ENCODE measurements at places on chromosomes 3 and 15.

DNA sequence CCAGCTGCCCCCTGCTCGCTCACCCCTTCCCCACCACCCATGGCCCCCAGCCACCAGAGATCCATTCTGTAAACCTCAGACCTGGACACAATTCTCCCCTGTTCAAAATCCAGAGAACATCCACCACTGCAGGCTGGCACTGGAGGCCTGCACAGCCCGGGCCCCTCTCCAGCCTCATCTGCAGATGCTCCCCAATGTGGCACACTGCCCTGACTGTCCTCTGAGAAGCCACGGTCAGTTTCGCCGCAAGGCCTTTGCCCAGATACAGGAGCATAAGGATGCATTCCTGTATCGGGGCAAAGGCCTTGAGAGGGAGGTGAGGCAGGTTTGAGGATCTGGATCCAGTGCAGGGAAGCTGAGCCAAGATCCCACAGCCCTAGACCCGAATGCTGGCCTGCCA, 175.4 kb upstream of the LINGO1 start:
- DNase-seq = no peak

GRCh38 chr15:51155891-51156290, 61.2 kb upstream of the TNFAIP8L3 start:
- DNase-seq = no peak

GRCh38 chr15:48650931-48651330, 5.4 kb upstream of the FBN1 start:
- no peak for DNase-seq

- DNase-seq = no peak
Measured at GRCh38 chr15:59688423-59688781, 718 bp downstream of the BNIP2 start.

GRCh38 chr3:9809615-9810432, at the start of gene TTLL3:
TSS of gene TTLL3 (plus strand) at chr3:9810262. CDS start at chr3:9810662, 400 bp downstream.
- peak; percentile 22 for DNase-seq

GRCh38 chr3:133991637-133992036, 38.1 kb downstream of the SLCO2A1 start:
- DNase-seq = no peak

- no peak for DNase-seq
Measured at GRCh38 chr3:188316021-188316722, 162.2 kb downstream of the LPP start.

DNA sequence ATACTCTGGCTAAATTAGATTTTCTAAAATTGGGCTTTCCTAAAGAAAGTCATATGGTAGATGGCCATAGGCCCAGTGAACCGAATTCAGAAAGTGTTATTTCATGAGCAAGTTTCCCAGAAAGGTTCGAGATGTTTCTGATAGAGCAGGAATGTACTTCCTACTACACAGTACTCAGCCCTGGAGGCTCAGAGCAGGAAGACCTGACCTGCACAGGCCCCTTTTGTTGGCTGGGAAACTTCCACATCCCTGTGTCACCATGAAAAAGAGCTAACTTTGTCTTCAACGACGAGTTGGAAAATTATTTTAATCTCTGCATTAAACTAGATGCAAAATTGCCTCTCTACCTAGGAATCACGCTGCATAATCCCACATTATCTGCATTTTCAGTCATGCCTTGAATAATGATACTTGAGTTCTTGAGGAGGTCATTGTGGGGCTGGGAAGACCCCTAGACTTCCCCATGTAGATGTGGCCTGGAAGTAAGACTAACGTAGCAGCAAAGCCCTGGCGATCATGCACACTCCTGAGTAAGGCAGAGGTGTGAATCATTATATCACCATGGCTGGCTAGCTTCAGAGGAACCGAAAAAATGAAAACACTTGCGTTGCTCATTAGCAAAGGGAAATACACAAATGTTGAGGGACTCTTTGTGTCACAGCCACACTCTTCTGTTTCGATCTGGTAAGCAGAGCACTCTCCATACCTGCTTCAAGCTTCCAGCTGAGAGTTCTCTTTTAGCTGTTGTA, 47.1 kb downstream of the CMTM7 start:
- DNase-seq = no peak

- DNase-seq = no peak
Measured at GRCh38 chr3:55720614-55721013, 233.5 kb upstream of the WNT5A start.

DNA sequence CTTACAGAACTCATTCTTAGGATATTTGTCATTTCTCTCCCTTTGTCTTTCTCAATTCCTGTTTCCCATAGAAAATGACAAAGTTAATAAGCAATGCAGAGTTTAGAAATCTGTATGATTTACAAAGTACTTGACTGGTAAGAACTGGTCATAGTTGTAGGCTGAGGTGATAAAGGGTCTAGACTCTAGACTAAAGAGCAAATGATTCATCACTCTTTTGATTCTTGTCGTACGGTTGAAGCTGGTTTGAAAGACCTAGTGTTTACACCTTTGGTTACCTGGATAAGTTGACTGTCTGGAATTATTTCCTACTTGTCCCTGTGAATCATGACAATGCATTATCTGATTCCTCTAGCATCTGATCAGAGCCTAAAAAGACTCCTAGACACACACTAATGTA, 58.9 kb upstream of the TP63 start:
- DNase-seq = no peak

- no peak for DNase-seq
Measured at GRCh38 chr3:179265875-179266274, 15.0 kb upstream of the KCNMB3 start.

GRCh38 chr15:35289024-35289617, 204.0 kb upstream of the NANOGP8 start:
- DNase-seq = no peak

GRCh38 chr3:128378631-128379347, 87.9 kb downstream of the DNAJB8 start:
- no peak for DNase-seq

DNA sequence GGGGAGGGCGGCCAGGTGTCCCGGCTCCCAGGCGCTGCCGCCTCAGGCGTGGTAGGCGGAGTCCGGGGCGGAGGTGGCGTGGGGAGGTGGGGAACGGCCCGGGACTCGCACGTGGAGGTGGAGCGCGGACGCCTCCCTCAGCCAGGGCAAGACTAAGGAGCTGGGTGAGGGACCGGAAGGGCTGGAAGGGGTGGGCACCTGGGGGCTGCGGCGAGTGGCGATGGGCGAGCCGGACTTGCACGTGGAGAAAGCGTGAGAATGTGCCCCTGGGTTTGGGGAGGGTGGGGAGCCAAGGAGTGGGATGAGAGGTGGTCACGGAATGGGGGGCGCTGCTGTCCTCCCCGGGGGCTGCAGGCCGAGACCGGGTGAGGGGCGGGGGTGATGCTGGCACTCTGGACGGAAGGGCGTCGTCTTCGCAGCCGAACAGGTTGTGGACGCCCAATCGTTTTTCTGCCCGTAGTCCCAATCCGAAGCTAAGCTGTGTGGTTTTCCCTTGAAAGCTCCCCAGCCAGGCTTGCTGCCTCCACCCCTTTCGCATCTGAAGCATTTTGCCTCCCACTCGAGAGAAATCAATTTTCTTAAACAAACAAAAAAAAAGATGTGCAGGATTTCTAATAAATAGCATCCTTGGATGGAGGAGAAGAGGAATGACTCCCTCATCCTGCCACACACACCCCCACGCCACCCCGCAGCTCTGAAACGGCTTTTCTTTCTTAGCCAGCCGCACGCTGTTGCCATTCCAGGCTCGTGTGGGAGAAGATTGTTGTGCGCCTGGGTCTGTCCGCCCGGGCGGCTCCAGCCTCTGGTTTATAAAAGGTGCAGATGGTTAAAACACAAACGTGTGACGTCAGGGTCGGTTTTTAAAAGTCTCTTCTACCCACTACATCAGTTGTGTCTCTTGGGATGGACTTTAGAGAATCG, 62.5 kb upstream of the ANKRD28 start:
- DNase-seq = no peak

- DNase-seq = no peak
Measured at GRCh38 chr15:69056365-69056764, 41.9 kb downstream of the NOX5 start.

- DNase-seq = no peak
Measured at GRCh38 chr15:64247906-64248541, 85.2 kb upstream of the PPIB start.

DNA sequence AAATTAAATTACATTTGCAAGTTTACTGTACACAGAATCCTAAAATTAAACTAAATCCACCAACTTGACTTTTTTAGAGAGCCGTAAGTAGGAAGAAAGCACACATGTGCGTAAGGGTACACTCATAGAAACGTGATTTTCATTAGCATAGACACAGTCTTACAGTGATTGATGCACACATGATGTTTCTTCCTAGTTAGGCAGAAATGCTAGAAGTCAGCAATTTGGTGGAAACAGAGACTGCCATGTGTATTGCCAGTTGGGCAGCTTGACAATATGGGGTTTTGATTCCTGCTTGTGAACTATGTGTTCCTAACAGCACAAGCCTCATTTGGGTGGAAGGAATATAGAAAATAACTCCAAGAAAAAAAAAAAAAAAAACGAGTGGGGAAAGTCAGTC, 878.5 kb downstream of the ROBO1 start:
- no peak for DNase-seq

DNA sequence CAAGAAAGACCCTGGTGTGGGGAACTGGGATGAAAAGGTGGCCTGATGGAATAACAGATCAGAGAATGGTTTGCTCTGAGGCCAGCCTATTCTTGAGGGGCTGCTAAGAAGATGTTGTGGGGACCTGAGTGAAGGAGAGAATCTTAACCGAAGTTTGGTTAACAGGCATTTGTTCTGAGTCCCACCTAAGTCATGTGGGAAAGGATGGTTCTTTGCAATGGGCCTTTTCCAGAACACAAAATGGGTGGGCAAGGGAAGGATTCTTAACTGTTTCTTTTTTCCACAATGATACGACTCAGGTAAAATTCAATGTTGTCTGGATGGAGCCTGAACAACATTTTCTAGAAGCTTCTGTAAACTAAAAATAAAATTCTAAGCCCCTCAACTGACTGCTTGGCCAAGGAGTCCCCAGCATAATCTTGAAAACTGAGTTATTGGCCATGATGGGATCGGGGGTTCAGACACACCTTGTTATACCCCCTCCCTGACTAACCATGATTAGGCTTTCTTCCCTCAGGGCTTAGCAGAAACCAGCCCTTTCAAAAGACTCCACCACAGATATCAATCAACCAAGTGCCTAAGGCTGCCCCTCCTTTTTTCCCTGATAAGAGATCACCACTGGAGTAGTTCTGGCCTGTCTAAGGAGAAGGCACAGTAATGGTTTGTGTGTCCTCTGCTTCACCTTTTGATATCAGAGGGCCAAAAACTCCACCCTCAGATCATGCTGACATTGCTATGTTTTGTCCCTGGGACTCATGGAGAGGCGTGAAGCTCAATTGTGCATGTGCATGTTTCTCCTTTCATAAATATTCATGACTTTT, 30.1 kb downstream of the SCN11A start:
- no peak for DNase-seq

DNA sequence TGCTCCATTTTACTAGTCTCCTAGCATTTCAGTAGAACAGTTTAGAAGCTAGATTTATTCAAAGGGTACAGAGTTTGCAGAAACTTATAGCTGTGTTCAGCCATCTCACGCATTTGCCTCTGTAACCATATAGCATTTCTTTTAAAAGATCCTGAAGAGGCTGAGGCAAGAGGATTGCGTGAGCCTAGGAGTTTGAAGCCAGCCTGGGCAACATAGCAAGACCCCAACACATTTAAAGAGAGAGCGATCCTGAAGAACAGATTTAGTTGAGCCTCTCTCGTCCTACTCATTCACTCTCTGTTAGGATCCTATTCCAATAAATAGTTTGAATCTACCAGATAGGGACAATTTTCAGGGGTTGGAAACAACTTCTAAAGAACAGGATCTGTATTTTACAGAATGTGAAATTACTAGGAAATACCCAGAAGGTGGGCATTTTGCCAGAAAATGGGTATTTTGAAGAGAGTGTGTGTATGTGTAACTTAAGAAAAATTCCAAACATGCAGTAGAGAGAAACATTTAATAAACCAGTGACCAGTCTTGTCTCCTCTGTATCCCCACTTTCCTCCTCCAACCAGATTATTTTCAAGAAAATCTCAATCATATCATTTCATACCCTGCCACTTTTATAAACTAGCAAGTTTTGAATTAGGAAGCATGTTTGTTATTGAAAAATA, 4.5 kb downstream of the EIF3J start:
- no peak for DNase-seq

- no peak for DNase-seq
Measured at GRCh38 chr3:121995161-121996137, 26.6 kb downstream of the ILDR1 start.
